Transverse colon (tissue), 4 donors: ENCODE measurements at places on chromosomes 6 and 20. TPM values are rescaled to one million over a fixed set of nuclear protein-coding genes. Genes with fewer than 3 reads are reported as not detected.

The COL10A1 gene
- not detected for total RNA-seq

The C2 gene
- total RNA-seq, result 7.5 TPM

The EYA4 gene
- total RNA-seq, result not detected

The SASH1 gene
- 71.6 TPM for total RNA-seq

The HLA-C gene
- 1,008 TPM for total RNA-seq

The DHX35 gene
- 15.5 TPM for total RNA-seq

The ZC2HC1B gene
- total RNA-seq, result not detected

The SNAP25 gene
- 2.4 TPM for total RNA-seq

The FAM162B gene
- total RNA-seq, result 0.48 TPM
